ENCODE measurements at places on chromosomes 2 and 18.

DNA sequence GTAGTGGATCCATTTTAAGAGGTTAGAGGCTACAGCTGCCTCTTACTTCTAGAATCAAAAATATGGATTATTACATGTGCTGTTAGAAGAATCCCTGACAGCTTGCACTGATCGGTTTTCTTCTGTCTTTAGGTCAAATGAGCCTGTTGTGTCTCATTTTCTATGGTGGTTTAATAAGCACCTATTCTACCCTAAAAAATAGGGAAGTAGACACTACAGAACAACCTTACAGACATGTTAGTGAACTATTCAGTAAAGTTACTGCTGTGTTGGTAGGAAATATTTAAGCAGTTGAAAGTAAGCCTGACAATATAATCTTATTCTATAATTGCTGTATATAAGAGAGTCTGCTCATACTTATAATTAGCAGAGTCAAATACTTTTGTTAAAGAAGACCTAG, 168.5 kb upstream of the NOSTRIN start:
- DNase-seq: no peak

- peak; percentile 86 for DNase-seq
Measured at GRCh38 chr2:226427538-226428307, 371.9 kb downstream of the IRS1 start.

GRCh38 chr2:78118037-78118436, 595.9 kb upstream of the LRRTM4 start:
- peak; percentile 49 for DNase-seq

GRCh38 chr18:35442701-35443100, 55.1 kb downstream of the INO80C start:
- no peak for DNase-seq

DNA sequence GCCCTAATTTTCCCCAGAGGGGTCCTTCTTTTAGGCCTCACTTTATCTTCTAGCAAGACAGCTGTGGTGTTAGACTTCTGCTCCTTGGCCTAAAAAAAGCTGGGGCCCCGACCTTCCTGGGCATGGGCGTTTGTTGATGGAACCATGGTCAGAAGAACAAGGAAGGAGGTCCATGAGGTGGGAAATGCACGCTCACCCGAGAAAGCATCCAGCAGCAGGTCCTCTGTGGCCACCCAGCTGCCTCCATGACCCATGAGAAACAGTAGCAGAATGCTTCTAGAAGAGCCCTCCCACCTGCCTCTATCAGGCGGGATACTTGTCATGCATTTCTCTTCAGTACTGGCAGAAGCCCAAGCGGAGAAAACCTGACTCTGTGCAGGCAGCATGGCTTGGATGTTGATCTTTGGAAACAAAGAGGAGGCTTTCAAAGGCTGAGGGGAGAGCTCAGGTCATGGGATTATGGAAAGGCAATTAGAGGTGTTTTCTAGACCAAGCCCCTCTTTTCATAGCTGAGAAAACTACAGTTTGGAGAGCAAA, 249.1 kb downstream of the FAM210A start:
- DNase-seq: no peak

GRCh38 chr2:37211212-37211611, 14.9 kb downstream of the CEBPZOS start:
- DNase-seq: no peak

DNA sequence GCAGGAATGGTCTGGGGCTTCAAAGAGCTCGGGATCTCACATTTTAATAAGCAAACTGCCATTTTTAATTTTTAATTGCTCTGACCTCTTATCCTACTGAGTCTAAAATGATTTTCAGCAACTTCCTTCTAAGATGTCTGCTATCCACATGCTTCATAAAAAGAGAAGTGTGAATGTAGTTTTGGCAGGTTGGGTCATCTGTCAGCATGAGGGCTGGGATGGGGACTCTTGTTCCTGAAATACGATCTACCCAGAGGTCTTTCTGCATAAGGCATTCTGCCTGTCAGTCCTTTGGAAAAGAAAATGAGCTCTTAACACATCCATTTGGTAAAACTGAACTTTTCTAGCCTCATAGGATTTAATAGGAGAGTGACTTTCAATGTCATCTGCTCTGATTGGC, 252.8 kb upstream of the APCDD1 start:
- no peak for DNase-seq

DNA sequence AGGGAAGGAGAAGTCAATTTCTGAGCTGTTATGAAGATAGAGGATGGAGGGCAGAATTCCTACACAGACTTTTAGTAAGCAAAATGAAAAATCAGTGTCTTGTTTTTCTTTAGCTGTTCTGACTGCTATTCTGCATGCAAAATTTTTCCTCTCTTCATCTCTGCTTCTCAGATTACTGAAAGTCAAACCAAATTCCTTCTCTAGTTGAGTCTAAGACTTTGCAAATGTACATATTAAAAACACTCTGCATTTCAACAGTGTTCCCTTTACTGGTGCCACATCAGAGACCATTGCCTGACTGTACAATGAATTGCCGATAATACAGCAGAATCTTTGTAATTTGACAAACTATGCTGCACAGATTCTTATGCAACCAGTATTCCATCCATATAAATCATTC, 198.8 kb downstream of the EXOC6B start:
- no peak for DNase-seq

DNA sequence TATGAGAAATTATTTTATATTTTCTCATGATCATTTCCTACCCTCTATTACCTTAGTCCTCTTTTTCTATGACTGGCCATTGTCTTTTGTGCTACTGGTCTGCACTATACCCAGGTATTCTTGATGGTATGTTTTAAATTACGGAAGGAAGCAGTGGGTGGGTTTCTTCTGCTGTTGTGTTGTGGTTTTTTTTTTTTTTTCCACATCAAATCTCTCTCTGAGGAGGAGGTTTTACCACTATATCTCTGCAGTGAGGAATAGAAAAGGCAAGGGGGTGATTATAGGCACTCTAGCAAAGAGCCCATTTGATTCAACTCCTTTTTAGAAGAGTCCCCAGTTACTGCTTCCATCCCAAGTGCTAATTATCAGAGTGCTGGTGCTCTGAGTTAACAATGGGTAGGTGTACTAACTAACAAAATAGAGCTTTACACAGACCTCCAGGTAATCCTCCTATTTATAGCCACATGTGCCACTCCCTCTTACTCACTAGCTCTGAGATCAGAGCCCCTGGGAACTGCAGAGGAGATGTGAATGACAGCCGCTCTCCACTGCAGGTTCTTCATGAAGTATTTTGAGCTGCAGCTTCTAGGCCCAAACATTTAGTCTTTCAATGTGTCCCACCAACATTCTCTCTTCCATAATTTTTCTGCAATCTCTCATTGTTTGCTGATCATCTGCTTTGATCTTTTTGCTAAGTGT, 301.6 kb upstream of the GULP1 start:
- DNase-seq: no peak

DNA sequence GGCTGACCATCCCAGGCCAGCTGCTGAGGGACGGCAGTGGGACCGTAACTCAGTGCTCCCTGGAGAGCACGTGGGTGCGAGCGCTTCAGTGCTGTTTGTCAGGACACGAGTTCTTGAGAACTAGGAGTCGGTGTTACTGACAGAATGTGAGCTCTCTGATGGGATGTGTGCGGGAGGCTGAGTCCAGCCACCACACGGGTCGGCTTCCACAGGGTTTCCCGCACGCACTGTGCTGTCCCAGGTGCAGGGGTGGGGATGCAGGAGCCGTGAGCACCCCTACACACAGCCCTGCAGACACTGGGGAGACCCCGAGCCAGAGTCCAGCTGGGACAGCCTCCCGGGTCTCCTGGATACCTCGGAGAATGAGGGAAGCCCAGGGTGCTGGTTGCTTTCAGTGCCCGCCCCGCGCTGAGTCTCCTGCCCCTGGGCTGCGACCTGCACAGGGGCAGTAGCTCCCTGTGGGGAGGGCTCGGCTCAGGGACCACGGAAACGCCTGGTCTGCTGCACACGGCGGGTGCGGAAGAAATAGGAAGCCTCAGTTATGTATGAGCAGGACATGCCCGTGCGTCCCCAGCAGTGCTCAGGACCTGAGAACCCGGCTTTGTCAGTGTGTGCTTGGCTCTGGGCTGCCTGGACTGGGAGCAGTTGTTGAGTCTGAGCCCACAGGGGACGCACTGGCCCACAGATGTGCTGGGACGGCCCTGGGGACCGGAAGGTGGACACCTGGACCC, 71.2 kb downstream of the KCNG2 start:
- no peak for DNase-seq

GRCh38 chr2:186576614-186577013, 13.2 kb upstream of the ITGAV start:
- no peak for DNase-seq

- no peak for DNase-seq
Measured at GRCh38 chr18:69866212-69866611, 81.5 kb downstream of the CD226 start.

DNA sequence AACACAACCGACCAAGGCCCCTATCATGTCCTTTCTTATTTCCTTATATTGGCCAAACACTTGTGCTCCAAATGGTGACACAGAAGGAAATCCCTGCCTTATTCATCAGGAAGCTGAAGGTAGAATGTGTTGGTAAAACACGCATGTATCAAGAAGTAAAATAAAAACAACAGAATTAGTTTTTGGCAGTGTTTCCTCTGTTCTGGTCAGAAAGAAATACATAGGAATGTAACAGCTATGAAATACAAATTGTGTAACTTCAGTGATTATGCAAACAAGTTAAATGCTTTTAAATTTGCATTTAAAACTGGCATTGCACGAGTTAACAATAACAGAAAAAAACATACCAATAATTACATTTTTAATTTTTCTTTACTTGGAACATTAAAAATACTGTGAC, 19.3 kb downstream of the ST6GAL2 start:
- no peak for DNase-seq

- no peak for DNase-seq
Measured at GRCh38 chr2:138712212-138712979, 67.8 kb downstream of the NXPH2 start.

DNA sequence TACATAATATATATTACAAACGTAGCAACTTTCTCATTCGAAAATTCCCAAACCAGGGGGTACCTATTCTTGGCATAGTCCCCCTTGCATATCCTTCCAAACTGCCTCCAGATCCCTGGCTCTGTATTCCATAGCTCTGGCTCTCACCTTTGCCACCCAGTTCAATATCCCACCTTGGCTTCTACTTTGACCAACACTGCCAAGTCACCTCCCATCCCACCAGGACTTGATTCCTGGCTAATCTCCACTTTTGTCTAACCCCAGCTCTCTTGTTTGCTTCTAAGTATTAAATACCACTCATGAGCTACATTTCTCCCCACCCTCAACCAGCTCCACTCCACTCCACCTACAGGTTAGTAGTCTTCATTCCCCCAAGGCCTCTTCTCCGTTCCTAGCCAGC, 103.2 kb upstream of the WDR75 start:
- DNase-seq: no peak

DNA sequence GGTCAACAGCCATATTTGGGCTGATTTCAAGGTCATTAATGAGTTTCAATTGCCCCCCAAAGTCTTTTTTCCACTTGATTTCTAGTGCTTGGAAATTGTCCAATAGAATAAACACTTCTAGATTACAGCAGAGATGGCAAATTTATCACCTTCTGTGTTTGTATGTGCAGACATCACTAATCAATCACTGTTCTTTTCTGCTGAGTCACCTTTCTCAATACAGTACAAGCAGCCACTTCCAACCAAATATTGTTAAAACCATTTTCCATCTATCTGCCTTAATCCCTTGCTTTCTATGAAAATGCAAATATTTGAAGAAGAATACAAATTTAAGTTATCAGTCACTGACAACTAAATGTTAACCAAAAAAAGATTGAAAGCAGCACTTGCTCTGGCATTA, 40.2 kb upstream of the ZNF521 start:
- DNase-seq: no peak

GRCh38 chr2:100419915-100420314, 2.4 kb upstream of the CHST10 start:
- no peak for DNase-seq

- no peak for DNase-seq
Measured at GRCh38 chr2:164142755-164143154, 406.9 kb upstream of the FIGN start.

- no peak for DNase-seq
Measured at GRCh38 chr18:62081761-62082294, 105.0 kb downstream of the PIGN start.

GRCh38 chr18:35454803-35455202, 43.0 kb downstream of the INO80C start:
- DNase-seq: no peak

- no peak for DNase-seq
Measured at GRCh38 chr18:32851936-32852335, 79.1 kb upstream of the KLHL14 start.

DNA sequence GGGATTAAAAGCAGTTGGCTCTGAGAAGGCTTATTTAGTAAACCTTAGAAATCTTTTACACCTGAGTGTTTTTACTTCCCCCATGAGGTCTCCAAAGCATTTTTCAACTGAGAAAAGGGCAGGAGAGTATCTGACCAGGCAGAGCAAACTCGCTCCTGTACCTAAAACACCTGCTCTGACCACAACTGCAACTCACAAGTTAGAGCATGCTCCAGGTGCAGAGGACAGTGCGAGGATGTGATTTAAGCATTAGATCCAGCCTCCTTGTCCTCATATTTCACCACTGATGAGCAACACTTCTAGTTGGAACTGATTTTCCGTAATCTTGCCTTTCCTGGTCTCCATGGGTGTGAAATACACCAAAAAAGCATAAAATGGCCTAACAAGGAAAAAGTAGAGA, 34.5 kb upstream of the TBC1D8 start:
- DNase-seq: no peak

GRCh38 chr2:30683236-30683956, 123.8 kb downstream of the CAPN13 start:
- no peak for DNase-seq

DNA sequence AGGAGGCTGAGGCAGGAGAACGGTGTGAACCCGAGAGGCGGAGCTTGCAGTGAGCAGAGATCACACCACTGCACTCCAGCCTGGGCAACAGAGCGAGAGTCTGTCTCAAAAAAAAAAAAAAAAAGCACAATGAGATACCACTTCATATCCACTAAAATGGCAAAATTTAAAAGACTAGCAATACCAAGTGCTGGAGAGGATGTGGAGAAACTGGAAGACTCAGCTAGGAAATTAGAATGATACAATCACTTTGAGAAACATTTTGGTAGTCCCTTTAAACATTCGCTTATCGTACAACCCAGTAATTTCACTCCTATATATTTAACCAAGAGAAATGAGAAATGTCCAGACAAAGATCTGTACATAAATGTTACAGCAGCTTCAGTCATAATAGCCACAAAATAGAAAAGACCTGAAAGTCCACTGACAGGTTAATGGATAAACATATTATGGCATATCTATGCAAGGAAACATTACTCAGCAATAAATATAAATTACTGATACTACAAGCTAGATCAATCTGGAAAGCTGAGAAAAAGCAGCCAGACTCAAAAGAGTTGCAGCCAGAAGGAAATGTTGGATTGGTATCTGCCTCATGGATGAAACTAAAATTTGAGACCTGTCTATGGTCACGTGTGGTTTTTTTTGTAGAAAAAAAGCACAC, 40.0 kb downstream of the WDSUB1 start:
- no peak for DNase-seq
